ENCODE measurements at places on chromosomes 12 and 14.
A peak's percentile ranks its signal among the peaks of the same experiment; 100 is the strongest.

GRCh38 chr12:122886851-122887818 lies 8.8 kb downstream of the VPS37B start:
- DNase-seq, result peak; percentile 43

DNA sequence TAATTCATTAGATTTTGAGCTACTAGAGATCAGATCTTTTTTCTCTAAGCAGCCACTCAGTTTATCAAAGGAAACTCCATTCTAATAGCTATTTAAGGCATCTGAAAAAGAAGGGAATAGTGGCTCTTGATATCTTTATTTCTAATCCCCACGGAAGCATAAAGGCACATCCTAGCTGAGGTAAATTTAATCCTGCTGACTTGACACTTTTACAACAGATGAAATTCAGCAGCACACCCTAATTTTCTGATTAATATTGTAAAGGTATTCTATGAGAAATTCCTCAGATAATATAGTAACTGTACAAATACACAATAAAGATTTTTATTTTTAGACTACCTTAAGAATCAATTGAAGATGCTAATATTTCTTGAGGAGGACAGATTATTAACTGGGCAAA lies 916.4 kb downstream of the TMTC2 start:
- DNase-seq, result no peak

DNA sequence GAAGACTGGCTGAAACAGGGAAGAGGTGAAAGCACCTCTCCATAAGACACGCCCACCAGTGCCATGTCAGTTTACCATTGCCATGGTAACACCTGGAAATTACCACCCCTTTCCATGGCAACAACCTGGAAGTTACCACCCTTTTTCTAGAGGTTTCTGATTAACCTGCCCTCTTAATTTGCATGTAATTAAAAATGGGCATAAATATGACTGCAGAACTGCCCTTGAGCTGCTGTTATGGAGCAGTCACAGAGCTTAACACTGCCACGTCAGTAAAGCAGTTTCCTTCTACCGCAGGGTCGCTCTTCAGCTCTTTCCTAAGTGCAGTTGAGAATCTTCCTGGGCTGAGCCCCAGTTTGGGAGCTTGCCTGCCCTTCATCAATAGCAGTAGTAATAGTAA lies 55.2 kb downstream of the RASSF3 start:
- no peak for DNase-seq

DNA sequence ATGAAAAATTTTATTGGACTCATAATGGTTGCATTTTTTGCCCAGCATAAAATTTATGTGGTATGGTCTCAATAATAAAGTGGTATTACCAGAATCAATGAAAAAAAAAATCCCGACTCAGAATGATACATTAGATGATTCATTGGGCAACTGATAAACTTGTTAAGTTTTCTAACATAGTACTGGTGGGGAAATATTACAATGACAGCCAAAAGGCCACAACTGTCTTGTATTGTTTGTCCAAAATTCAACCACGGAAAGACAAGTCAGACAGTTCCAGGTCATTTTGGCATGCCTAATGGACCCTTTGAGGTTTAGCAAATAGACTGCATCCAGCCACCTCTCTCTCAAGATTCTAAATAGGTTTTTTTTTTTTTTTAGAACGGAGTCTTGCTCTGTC lies 70.5 kb upstream of the TRIM9 start:
- no peak for DNase-seq

GRCh38 chr12:121800694-121801594 lies 2.9 kb upstream of the SETD1B start:
- DNase-seq, result peak; percentile 77

- no peak for DNase-seq
Measured at GRCh38 chr14:99195602-99196309, 76.2 kb downstream of the BCL11B start.

- no peak for DNase-seq
Measured at GRCh38 chr12:32002848-32003493, 43.8 kb downstream of the RESF1 start.

DNA sequence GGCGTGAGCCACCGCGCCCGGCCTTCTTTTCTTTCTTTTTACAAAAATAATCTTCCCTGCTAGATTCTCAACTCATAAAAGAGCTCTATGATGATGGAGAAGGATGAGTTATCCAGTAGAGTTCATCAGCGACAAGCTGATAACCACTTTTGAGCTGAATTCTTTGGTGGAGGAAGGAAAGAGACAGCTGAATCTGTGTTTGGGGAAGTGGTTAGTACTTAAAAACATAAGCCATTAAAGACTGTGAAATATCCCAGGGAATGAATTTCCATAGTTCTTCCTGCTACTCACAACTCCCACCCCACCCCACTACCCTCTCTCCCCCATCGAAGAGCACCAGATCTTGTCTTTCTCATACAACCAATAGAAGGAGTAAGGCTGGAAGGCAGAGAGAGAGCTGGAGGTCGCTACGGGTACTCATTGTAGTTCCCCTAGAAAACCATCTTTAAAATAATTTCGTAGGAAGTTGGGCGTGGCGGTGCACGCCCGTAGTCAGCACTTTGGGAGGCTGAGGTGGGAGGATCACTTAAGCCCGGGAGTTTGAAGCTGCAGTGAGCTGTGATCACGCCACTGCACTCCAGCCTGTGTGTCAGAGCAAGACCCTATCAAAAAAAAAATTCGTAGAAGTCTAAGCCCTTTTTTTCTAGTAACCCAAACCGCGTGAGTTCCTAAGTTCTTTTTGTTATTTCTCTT lies 647 bp upstream of the ESPL1 start:
- DNase-seq, result no peak

- peak; percentile 45 for DNase-seq
Measured at GRCh38 chr14:99619835-99620834, 16.1 kb upstream of the CCDC85C start.

- DNase-seq, result no peak
Measured at GRCh38 chr14:49653508-49653907, 18.5 kb upstream of the DNAAF2 start.

GRCh38 chr14:74620497-74620921 lies 8.5 kb upstream of the LTBP2 start:
- DNase-seq, result peak; percentile 98

DNA sequence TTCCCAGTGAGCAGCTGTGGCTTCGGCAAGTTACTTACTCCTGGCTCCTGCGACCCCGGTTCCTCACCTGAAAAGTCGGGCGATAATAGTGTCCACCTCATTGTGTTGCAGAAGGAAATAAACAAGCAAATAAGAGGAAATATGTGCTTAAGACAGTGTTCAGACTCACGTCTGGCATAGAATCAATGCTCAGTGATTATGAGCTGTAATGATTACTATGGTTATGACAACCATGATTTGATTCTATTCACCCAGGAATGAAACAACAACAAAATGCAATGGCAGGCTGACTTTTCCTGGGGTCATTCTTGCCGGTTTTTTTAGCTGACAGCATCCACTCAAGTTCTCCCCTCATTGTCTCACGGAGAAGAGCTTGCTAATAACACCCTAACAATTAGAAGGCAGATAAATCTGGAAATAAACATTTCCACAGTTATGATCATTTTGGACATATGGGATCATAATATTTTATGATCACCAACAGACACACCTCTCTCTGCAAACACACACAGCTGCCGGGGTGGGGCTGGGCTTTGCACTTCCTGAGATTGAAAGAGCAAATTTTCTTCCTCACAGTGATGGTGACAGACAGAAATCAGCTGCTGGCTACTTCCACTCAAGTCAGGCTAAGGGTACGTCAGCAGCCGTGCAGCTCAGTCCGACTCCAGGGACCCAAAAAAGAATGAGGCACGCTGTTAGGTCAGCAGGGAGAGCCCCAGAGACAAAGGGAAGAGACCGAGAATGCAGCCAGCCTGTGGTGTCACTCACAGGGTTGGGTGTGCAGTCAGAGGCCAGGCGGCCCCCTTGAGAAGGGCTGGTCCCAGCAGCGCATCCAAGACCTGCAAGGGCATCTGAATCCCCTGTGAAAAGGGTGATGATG lies 158.0 kb downstream of the RIMBP2 start:
- no peak for DNase-seq

GRCh38 chr14:89231426-89232113 lies 185.5 kb downstream of the FOXN3 start:
- no peak for DNase-seq

DNA sequence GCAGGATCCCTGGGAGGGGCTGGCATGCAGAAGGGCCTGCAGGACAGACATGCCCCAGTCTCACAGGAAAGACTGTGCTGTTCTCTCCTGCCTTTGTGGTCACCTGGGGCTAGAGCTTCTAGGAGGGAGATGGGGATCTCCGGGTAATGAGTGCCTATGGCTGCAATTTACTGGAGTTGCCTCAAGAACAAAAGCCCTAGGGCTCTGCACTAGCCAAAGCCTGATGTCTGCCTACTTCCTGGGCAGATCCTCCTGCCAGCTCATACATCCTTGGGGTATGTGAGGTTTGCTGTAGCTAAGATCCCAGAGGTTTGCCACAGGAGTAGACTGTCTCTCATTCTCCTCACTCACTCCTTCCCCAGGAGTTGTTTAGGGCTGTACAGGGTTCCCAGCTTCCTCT lies 106.9 kb upstream of the PPFIA2 start:
- no peak for DNase-seq

GRCh38 chr14:72604133-72604532 lies 289.8 kb downstream of the DPF3 start:
- DNase-seq, result no peak

DNA sequence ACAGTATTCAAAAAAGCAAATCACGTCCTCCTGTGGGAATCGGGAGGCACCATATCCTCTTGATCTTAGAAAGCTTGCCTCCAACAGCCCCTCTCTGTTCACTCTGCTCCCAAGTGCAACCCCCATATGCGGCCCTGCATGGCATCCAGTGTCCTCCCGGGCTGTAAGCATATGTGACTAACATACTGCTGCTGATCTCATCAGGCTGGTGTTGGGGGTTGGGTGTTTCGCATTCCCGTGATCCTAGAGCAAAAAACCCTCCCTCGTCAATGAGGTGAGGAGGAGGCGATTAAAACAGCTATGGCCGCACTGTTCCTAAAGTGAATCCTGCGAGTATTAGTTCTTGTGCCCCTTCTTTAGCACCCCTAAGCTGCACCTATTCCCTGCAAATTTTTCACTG lies 28.1 kb upstream of the PPM1A start:
- DNase-seq, result no peak

DNA sequence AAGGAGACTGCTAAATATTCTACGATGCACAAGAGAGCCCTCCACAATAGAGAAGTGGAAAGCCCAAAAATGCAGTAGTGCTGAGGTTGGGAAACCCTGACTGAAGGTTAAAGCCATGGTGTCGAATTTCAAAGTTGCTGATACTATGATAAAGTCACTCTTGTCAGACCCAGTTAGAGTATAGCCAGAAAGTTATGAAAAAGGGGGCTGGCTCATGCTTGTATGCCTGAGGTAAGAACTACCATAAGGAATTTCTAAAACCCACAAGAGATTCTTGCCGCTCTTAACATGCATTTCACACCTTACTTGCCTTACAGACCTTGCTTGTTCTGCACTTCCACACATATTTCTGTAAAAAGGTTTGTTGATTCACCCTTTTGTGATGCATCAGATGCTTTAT lies 184.6 kb downstream of the SLC6A15 start:
- no peak for DNase-seq

DNA sequence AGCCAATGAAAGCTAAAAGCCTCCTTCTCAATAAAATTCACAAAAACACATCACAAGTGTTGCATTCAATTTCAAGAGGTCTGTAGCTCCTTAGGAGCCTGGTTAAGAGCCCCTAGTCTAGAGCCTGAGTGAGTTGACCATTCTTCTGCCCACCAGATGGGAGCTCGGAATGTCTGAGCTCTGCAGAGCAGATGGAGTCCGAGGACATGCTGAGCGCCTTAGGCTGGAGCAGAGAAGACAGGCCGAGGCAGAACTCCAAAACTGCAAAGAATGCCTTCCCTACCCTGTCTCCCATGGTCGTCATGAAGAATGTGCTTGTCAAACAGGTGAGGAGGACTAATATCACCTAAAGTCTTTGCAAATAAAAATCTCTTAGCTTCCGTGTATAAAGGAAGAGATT lies 11.6 kb downstream of the CIPC start:
- DNase-seq, result no peak

GRCh38 chr12:91017511-91018263 lies 12.9 kb upstream of the EPYC start:
- DNase-seq, result no peak

DNA sequence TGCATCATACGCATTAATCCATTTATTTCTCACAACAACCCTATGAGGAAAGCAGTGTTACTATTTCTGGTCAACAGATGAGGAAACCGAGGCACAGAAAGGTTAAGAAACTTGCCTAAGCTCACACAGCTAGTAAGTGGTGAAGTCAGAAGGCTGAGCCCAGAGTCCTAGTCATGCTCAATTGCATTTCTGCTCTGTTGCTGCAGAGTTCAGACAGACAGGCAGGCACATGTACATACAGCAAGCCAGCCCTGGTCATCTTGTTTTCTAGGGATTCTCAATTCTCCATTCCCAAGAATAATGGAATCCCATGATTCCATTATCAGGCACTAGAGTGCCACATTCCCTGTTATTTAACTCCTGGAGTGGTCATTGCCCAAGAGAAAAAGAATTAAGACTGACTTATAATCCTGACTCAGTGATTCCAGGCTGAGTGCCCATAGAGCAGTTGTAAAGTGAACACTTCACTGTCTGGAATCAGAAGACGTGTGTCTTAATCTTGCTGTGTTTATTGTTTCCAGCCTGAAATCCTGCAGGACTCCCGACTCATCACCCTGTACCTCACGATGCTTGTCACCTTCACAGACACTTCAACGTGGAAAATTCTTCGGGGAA lies 10.7 kb downstream of the UBE3B start:
- no peak for DNase-seq

- no peak for DNase-seq
Measured at GRCh38 chr14:71341156-71341555, 433.9 kb downstream of the PCNX1 start.

GRCh38 chr12:7756993-7757392 lies 8.0 kb upstream of the NANOGNB start:
- DNase-seq, result no peak

DNA sequence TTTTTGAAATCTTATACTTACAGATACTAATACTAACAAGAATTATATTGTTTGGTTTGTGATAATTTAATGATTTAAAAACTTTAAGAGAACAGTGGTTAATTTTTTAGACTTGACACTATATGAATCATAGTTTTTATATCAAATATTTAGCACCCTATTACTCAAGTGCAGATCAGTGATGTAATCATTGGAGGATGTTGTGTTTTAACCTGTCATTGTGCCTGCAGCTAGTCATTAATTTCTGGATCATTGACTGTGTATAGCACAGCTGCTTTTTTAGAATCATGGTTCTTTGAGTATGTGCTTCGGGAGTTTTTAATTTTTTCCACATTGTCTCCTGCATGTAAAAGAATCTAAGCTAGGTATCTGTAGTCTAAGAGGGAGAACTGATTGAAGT lies 17.3 kb downstream of the ARID4A start:
- DNase-seq, result no peak

- no peak for DNase-seq
Measured at GRCh38 chr12:106581543-106582248, 1.1 kb upstream of the RFX4 start.

- peak; percentile 95 for DNase-seq
Measured at GRCh38 chr12:52280796-52281560, 6.5 kb downstream of the KRT86 start.

GRCh38 chr14:54664961-54665360 lies 98.0 kb downstream of the SAMD4A start:
- DNase-seq, result peak; percentile 49

All from HFFc6 (cell line).